ENCODE measurements at places on chromosomes 12 and 14.

- DNase-seq = no peak
Measured at GRCh38 chr12:125203145-125203765, 138.0 kb downstream of the AACS start.

GRCh38 chr12:89481213-89481914, 43.2 kb downstream of the GALNT4 start:
- DNase-seq = no peak

DNA sequence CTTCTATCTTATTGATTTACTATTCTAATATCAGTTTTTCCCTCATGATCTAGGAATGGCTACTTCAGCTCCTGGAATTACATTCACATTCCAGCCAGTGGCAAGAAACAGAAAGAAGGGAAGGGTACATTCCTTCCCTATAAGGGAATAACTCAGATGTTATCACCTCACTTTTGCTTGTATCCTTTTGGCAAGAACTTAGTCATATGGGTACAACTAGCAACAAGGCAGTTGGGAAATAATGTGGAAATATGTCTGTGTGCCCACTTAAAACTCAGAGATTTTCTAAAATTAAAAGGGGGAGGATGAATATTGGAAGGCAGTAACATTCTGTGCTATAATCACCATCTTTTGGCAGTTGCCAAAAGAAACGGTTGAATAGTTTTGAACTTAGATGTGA, 85.6 kb downstream of the MSRB3 start:
- no peak for DNase-seq

GRCh38 chr14:73180385-73180805, 44.1 kb downstream of the PSEN1 start:
- no peak for DNase-seq

GRCh38 chr12:104410326-104410725, 46.4 kb upstream of the CHST11 start:
- DNase-seq = no peak

DNA sequence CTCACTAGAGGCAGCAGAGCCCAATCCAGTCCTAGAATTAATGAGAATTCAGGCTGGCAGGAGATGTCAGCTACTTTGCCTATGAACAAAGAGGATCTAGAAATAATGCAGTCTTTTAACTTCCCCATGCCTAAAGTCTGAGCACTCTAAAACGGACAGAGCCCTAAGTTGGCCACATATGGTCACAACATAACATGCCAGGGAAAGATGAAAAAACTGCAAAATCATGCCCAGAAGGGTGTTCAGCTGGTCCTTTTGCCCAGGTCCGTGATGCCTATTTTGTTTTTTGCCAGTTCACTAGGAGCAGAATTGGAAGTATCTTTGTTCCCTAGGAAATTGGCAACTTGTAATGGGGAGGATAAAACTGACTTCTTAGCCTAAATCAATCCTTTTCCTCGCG, 20.3 kb upstream of the LMNTD1 start:
- no peak for DNase-seq

DNA sequence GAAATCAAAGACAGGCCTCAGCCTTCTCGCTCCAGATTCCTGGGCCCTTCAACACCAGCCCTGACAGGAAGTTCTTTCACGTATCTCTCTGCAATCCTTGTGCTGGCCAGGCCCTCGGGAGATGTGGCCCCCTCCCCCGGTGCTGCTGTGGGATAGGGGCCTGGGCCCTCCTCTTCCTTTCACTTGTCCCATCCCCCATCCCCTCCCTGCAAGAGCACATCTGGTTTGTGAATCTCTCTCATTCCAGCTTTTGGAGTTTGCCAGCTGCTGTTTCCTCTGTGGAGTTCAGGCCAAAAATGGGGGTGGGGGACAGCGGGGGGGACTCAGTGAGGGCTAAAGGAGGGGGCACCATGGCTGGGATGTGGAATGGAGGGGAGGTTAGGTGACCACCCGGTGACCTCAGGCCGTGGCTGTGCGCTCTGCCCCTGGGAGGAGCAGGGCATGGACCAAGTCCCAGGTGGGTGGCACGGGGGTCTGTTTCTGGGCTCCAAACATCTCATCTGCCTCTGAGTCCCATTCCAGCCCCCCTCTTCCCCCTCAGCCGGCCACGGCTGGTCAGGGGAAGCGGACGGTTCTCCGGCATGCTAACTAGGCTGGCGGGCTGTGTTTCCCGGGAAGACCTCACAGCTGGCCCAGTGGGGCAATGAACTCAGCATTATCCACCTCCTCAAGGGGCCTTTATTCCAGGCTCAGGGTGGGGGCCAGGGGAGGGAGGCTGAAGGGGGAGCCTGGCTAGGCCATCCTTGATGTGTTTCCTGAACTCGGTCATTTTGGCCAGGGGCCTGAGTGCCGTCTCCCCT, 7.4 kb downstream of the LRP1 start:
- DNase-seq = no peak

- DNase-seq = no peak
Measured at GRCh38 chr12:26713885-26714383, 119.1 kb downstream of the ITPR2 start.

DNA sequence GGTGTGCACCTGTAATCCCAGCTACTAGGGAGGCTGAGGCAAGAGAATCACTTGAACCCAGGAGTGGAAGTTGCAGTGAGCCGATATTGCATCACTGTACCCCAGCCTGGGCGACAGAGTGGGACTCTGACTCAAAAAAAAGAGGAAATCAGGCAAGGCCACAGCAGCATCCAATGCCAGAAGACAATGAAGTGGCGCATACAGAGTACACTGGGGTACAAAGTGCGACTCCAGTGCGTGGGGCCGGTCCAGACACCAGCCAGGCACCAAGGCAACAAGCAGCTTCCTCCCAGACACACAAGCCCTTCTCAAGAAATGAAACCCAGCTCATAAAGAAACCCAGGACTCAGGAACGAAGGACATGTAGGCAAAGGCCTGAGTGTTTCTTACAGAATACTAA, 28.2 kb downstream of the TTC7B start:
- no peak for DNase-seq

- DNase-seq = no peak
Measured at GRCh38 chr14:77022236-77022852, 6.2 kb downstream of the IRF2BPL start.

DNA sequence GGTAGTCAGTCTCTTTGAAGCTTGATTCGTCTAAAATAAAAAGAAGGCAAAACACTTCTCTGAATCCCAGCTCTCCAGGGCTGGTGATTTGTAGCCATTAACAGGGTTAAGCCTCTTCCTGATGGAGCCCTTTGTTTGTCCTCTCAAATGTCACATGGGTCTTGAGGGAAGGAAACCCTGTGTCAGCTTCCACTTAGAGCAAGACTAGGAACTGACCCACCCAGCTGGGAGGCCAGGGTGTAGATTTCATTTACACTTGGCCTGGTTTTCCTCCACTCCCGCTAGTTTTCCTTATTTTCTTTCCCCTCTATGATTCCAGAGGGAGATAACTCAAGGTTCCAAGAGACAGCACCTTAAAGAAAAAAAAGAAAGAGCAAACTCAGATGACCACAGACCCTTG, 230.5 kb upstream of the EGLN3 start:
- DNase-seq = no peak

- DNase-seq = no peak
Measured at GRCh38 chr12:103547376-103547775, 39.7 kb upstream of the STAB2 start.

DNA sequence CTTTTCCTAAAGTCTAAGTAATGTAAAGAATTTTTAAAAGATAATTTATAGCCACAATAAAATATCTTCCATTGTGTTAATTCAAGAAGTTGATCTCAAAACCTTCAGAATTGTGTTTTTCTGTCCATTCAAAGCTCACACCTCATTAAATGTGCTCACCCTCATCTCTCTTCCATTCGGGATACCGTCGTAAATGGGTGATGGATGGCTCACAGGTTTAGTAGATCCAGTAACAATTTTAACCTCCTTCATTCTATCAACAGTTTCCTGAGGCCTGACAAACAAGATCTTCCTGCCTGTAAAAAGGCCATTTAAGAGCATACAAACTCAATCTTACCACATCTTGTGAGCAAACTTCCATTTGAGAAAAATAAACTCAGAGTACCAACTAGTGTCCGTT, 9.4 kb upstream of the FLRT2 start:
- DNase-seq = no peak

- no peak for DNase-seq
Measured at GRCh38 chr12:28568118-28568517, 377.9 kb downstream of the CCDC91 start.

DNA sequence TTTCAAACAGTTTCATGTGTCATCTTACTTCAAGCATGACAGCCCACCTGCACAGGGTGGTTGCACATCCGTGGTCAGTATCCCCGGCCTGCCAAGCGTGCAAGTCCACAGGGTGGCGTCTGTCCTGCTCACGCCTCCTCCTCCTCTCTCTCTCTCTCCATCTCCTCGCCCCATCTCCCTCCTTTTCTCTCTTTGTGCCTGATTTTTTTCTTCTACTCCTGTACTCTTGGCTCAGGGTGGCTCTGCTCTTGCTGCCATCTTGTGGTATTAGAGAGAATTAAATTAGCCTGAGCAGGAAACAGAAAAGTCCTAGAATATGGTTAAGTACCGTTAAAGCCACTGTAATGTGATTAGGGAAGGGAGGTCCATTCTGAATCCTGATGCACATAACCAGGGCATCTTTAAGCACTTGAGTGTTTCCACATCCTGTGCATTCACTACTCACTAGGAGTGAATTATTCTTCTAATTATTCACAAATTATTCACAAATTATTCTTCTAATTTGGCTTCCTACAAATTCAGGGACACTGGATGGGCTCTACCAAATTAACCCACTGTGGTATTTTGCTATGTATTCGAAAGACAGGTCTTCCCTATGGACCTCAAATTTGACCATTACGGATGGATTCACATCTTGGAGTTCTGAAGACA, 25.5 kb upstream of the DTX1 start:
- no peak for DNase-seq

DNA sequence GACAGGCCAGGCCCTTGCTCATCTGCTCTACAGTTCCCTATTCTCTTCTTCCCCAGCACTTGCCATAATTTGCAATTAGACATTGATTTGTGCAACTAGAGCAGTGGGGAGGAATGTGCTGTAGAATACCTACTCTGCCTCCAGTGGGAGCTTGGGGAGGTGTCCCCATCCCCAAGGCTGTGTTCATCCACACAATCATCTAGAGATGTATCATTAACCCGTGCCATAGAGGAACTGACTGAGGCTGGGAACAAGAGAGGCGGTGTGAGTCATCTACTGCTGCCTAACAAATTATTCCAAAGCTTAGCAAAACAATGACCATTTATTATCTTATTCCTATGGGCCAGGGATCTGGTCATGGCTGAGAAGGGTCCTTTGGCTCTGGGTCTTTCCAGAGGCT, 5.1 kb upstream of the OTUB2 start:
- DNase-seq = no peak

GRCh38 chr12:47400266-47400665, 305.6 kb downstream of the RPAP3 start:
- DNase-seq = no peak

GRCh38 chr12:99911081-99911480, 73.7 kb downstream of the ANKS1B start:
- no peak for DNase-seq

DNA sequence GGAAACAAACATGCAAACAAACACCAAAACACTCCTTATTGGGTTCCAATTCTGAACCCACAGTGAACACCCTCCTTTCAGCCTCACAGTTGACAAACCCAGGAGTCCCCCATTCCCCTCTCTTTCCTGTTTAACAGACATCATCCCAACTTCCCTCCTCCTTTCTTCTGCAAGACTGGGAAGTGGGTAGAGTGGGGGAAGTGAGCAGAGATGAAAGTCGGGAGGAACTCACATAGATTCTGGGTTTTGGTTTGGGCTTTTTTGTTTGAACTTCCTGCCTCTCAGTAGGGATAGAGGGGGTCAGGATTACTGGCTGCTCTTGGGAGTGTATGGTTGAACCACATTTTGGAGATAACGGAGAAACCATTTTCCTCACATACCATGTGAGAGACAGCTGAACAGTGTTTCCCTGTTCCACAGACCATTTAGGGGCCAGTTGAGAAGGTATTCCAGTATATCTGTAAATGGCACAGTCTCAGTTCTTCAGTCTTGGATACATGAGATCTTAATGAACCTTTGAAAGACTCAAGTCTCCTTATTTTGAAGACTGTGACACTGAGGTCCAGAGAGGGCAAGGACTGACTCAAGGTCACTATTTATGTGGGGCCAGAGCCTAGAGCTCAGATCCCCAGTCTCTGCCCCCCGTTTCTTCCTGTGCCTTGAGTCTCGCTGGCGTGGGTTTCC, 3.9 kb upstream of the GPR84 start:
- no peak for DNase-seq

DNA sequence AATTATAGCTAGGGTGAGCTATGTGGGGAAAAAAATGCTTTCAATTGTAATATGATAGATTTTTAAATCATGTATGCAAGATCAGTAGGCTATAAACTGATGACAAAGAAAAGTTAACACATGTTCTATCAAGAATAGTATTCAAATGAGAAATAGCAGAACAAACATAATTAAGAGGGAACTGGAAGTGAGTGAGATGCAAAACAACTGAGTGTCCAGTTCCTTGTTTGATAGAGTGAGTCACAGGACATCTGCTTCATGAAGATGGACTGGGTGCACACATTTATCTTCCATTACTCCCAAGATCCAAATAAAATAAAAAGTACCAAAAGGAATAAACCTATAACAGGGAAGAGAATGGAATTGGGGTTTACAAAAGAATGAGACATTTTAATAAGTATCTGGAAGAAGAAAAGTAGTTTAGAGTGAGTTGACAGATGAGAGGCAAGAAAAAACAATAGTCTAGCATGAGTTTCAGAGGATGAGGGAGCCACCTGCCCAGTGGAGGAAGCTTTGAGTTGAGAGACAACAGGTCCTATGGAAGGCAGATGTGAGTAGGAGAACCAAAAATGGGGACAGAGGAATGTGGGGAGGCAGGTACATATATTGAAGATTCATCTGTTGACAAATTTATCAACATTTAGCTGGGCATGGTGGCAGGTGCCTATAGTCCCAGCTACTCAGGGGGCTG, 178.1 kb upstream of the ARHGAP5 start:
- DNase-seq = no peak

DNA sequence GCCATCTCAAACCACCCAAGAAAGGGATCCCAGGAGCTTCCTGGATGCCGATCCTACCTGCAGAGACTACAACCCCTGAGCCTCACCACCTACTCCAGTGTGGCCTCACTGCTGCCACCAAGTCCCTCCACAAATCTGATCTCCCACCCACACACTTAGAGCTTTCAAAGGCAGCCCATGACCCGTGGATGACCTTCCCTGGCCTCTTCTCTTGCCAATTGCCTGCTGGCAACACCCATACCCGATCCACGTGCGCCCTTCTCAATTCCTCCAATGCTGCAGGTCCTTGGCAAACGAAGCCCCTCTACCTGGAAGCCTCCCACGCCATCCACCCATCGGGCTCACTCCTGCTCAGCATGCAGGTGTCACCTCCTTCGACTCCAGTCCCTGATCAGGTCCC, 30.7 kb downstream of the HVCN1 start:
- no peak for DNase-seq

GRCh38 chr12:104667139-104667538, 210.4 kb downstream of the CHST11 start:
- no peak for DNase-seq

Measured in stimulated activated CD4-positive, alpha-beta T cell treated with anti-CD3 and anti-CD28 coated beads, Interleukin-2, amount 100 ng/mL, for 48 hours (primary cell).